Fibroblast of mammary gland (primary cell): ENCODE measurements at places on chromosomes 7 and 10.

- peak; percentile 53 for DNase-seq
Observed at GRCh38 chr7:134645935-134646334, 718 bp upstream of the BPGM start.

DNA sequence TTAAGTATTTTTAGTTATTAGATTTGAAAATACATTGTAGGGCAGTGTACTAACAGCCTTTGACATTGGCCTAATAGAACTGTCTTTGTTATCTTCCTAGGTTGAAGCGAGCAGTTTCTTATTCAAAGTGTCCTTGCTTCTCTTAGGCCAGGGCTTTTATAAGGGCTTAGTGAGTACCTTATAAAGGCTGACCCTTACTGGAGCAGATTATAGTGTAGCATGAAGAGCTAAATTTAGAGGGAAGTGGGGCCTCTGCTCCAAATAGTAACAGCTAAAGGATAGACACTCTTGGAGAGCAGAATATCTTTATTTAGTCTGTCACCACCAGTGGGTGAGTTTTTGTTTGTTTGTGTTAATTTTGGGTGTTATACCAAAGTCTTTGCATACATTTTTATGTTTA, 15.9 kb downstream of the BZW2 start:
- DNase-seq: no peak

DNA sequence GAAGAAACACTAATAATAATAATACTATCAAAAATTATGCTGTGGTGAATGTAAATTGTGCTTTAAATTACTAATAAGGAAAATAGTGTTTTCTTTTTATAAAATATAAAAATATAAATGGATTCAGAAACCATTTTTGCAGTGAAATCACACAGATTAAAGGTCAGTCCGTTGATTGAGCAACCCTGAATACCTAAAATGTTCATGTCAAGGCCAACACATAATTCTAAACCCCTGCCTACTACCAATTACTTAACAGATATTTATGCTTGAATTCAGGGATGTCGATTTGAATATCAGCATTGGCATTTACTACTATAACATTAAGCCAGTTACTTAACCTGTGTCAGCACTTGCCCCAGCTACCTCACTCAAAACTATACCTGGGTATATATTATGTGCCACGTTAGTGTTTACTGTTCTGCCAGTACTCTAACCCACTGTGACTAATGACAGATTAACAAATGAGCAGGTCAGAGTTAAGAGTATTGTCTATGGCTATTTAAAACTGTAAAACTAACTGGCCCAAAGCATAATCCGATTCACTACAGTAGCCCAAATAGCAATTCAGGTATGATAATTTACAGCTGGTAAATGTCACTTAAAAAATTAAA, 165.0 kb downstream of the KMT2E start:
- DNase-seq: no peak

GRCh38 chr7:7416031-7416858, 119.4 kb downstream of the COL28A1 start:
- no peak for DNase-seq

DNA sequence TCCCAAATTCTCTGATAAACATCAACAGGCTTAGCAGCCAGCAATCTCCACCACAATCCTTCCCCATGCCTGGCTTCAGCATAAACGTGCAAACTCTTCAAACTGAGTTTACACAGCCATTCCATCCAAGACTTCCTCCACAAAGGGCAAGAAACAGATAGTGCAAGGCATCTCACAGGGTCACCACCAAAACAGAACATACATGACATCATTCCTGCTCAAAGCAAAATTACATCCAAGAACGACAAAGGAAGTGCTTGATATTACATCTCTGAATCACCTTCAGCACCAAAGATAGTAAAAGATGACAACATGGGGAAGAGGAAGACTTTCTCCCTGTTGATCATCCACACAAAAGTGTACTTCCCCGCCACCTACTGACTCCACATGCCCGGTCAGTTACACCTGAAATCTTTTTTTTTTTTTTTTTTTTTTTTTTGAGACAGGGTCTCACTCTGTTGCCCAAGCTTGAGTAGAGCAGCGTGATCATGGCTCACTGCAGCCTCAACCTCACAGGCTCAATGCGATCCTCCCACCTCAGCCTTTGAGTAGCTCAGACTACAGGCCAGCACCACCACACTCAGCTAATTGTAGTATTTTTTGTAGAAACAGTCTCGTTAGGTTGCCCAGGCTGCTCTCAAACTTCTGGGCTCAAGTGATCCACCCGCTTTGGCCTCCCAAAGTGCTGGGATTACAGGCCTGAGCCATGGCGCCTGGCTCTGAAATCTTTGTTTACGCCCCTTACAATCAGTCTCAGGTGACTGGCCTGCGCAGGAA, 127.5 kb downstream of the PARD3 start:
- peak; percentile 55 for DNase-seq

GRCh38 chr7:100896732-100897608, 1.3 kb upstream of the ACHE start:
- no peak for DNase-seq

GRCh38 chr7:89145801-89146200, 350.3 kb upstream of the TEX47 start:
- no peak for DNase-seq

DNA sequence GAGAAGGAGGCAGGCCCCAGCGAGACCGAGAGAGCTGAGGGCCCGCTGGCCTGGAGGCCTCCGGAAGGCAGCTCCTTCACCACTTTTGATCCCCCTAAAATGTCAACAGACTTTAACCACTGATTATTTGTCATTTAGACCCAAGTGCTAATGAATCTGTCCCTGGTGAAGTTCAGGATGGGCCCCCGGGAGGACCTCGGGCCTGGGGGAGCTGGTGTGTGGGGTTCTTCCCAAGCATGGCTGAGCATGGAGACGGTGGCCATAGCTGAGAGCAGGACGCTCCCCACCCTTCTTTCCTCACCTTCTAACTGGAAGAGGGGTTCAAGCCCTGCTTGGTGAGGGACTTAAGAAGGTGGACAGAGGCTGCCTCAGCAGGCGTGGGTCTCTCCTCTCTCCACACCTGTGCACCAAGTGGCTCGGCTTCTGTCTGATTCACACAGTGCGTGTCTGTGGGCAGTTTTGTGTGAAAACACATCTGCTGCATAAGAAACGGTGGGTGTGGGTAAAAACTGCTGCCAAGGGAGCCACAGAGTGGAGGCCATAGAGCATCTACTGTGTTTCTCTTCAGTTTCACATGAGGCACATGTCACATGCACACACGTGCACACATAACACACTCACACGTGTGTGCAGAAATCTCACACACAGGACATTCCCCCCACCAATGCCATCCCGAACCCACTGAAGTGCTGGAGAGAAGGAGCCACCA, 53.5 kb upstream of the VIPR2 start:
- no peak for DNase-seq

GRCh38 chr10:76887223-76888010, 750.2 kb downstream of the KCNMA1 start:
- no peak for DNase-seq

DNA sequence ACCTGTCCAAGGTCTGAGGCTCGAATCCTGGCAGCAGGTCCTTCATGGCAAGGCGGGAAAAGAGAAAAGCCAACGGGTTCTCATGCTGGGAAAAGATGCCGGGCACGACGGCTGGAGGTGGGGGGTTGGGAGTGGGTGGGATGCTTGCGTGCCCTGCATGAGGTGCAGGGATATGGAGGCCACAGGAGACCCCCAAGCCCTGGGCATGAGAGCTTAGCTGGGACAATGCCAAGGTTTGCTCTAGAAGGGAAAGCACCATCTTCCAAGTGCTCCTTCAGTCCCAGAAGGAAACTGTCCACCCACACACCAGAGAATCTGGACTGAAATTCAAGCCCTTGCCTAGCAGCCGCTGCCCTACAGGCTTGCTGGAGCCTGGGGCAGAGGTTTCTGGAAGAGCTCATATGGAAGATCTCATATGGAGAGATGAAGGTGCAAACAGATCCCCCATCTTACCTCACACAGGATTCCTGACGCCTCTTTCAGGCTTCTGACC, 64.3 kb downstream of the ZRANB1 start:
- DNase-seq: no peak

- DNase-seq: no peak
Observed at GRCh38 chr10:124078714-124079113, 14.7 kb downstream of the CHST15 start.

- DNase-seq: no peak
Observed at GRCh38 chr10:114380797-114381196, 23.5 kb downstream of the AFAP1L2 start.

- DNase-seq: peak; percentile 26
Observed at GRCh38 chr10:95508730-95509129, 52.4 kb downstream of the SORBS1 start.

DNA sequence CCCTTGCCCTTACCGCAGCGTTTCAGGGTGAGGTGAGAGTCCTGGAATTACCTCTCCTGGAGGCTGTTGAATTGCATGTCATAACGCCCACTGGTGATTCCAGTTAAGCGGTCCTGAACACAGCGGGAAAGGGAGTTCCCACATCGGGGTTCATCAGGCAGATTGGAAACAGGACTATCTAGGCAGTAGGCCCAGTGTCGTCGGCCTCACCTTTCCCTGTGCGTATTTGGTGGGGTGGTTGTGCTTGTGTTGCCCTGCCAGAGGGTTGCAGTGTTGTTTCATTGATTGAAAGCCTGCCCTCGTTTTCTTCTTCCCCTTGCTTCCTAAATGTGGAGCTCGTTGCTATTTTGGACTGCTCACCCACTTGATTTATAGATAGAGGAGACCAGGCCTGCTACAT, 10.6 kb upstream of the SUN1 start:
- DNase-seq: peak; percentile 42

GRCh38 chr7:142476077-142476476, 218.2 kb upstream of the PRSS58 start:
- peak; percentile 62 for DNase-seq

- DNase-seq: peak; percentile 71
Observed at GRCh38 chr10:3625959-3626751, 158.9 kb downstream of the KLF6 start.

GRCh38 chr7:68224041-68224741, 1227.6 kb downstream of the TYW1 start:
- no peak for DNase-seq

DNA sequence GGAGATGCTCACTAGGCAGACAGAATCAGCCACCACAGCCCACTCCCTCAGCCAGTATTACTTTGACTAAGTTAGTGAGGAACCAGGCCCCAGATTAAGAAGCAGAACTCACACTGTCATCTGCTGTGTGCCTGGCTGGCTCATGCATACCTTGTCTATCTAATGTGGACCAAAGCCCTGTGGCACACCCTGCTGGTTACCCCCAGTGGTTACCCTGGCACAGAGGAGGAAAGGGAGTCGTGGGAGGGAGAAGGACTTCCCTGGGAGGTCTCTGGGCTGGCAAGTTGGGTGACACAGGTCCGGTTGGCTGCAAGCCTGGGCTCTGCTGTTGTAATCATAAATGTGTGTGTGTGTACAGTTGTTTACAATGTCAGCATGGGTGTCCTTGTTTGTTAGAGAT, 7.5 kb upstream of the SH2D4B start:
- peak; percentile 29 for DNase-seq

DNA sequence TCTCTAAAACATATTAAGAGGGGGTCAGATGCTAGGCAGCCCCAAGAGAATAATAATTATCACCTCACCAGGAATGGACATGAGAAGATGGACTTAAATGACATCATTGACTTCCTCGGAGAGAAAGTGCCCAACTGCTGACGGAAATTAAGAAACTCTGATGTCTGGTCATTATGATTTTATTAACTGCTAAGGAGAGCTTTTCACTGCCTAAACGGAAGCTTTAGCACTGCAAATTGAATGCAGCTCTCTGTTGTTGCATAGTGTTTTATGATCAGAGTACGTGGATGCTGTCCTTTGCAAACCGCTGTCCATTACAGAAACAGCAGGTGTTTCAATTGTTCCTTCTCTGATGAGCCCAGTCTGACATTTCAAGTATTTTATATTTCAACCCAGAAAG, 89.4 kb upstream of the GALNT17 start:
- DNase-seq: no peak

GRCh38 chr10:97683556-97684367, 3.3 kb downstream of the AVPI1 start:
- peak; percentile 72 for DNase-seq

GRCh38 chr7:39847227-39847626, 102.8 kb upstream of the CDK13 start:
- DNase-seq: no peak

- DNase-seq: no peak
Observed at GRCh38 chr7:81003326-81003725, 84.5 kb upstream of the SEMA3C start.

DNA sequence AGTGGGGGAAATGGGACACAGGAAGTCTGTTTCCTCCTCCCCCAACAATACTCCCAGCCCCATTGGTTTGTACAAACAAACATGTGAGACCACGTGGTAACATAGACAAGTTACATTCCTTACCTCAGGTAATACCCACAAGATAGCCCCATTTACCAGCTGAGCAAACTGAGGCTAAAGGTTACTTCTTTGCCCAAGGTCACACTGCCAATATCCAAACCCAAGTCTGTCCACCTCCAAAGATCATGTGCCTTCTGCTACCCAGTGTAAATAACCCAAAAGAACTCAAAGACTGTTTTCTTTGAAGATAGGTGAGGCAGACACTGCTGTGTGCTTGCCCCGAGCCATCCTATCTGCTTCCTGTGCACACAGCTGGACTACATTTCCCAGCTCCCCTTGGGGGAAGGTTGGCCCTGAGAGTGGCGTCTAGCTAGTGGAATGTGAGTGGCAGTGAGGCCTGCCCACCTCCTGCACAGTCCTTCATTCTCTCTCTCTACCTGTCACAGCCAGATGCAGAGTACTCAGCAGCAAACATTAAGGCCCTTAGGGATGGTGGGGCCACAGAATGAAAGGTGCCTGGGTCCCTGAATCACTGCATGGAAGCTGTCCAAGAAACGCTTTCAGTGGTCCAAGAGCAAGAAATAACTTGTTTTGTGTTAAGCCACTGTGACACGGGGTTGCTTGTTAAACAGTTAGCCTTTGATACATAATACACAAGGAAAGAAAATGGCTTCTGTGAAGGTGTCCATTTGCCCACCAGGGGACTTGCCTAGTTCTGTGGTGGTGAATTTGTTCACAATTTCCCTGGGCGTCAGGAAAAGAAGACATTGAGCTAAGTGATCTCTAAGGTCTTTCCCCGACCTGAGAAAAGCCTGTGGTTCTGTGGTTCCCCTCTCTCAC, 257.7 kb upstream of the NFE2L3 start:
- DNase-seq: peak; percentile 22

DNA sequence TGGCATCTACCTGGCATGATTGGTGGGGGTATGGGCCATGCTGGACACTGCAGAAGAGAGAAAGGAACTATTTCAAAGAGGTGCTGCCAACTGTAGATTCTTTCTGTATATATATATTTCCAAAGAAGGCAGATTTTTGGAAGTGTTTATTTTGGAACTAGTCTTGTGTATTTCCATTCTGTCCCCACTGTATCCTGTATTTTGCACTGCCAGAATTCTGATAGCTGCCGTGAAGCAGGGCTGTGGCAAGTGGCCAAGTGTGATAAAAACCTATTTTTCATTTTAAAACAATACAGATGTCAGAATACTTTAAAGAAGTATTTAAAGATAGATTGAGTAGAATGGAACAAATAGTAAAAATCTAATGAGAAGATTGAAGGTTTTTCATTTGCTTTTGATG, 17.1 kb downstream of the MCU start:
- peak; percentile 29 for DNase-seq
